ENCODE measurements at places on chromosomes 2 and 18. TPM values are rescaled to one million over a fixed set of nuclear protein-coding genes. Genes with fewer than 3 reads are reported as not detected.

- DNase-seq = no peak
Measured at GRCh38 chr2:4020649-4021048, 317.3 kb downstream of the DCDC2C start.

DNA sequence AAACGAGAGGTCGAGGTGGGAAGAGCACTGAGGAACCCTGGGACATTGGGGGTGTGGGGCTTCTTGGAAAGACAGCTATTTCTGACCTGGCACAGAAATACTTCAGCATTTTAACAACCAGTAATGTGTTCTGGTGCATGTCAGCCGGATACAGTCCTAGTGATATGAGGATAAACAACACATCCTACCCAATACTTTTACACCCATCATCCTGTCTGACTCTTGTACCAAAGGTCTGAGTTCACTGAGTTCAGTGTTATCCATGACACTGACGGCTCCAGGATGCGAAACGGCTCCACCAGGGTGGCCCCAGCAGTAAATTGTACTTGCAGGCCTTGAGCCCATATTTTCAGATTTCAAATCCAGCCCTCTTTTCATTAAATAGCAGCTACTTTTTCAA lies 65.9 kb upstream of the SH3BP4 start:
- DNase-seq = no peak

- DNase-seq = no peak
Measured at GRCh38 chr2:64514008-64514407, 10.1 kb upstream of the AFTPH start.

GRCh38 chr2:113118263-113118657 lies 9.1 kb upstream of the IL1RN start:
- no peak for DNase-seq

GRCh38 chr2:235027558-235028214 lies 75.9 kb downstream of the SH3BP4 start:
- no peak for DNase-seq

DNA sequence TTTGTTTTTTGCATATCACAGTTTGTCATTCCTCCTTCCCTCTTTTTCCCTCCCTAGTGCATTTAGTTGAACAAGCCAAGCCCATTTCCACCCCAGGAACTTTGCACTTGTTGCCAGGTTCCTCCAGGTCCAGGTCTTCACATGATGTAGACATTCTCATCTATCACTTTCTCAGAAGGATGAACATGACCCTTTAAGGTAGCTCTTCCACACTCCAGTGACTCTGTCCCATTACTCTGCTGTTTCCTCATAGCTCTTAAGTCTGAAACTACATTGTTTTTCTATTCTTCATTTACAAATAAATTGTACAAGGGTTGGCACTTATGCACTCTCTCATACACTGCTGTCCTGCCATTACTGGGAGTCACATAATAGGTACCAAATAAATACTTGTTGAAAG lies 6.1 kb downstream of the KYNU start:
- DNase-seq = no peak

- DNase-seq = no peak
Measured at GRCh38 chr2:55130849-55131248, 80.6 kb upstream of the RTN4 start.

DNA sequence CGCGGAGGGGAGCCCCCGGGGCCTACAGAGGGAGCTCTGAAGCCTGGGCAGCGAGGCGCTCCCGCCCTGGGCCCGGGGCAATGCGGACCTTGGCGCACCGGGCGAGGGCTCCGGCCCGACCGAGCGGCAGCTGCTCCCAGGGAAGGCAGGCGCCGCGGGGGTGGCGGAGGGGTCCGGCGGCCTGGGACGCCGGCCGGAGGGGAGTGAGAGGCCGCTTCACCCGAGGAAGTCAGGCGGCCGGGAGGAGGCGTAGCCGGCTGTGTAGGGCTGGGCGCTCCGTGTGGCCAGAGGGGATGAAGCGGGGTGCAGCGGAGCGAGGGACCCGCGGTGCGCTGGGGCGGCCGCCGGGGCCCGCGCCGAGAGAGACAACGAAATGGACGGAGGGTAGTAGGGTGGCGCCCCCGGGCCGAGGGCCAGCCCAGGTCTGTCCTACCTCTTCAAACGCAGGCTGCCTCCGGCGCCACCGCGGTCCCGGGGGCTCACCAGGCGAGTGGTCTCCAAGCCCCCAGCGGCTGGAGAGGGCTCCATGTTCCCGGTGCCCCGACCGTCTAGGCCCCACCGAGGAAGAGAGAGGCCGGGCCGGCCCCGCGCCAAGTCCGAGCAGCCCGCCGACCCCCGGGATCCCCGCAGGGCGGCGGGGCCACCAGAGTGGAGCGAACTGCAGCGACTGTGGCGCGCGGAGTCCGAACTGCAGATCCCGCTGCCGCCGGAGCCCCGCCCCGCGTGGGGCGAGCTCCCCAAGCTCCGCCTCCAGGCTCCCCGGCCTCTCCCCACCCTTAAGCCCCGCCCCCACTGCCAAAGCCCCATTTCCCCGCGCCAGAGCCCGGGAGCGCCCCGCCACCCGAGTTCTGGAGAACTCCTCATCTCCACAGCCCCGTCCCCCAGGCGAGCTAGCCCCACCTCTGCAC lies at the start of gene SLC30A3:
Gene SLC30A3, minus strand, starts transcription at position 669 of the 908 bp plus-strand sequence. Its CDS starts 141 bp downstream, at position 528.
- no peak for DNase-seq

- no peak for DNase-seq
Measured at GRCh38 chr2:119711352-119711751, 32.4 kb downstream of the TMEM177 start.

- no peak for DNase-seq
Measured at GRCh38 chr2:106184857-106185256, 9.2 kb downstream of the UXS1 start.

DNA sequence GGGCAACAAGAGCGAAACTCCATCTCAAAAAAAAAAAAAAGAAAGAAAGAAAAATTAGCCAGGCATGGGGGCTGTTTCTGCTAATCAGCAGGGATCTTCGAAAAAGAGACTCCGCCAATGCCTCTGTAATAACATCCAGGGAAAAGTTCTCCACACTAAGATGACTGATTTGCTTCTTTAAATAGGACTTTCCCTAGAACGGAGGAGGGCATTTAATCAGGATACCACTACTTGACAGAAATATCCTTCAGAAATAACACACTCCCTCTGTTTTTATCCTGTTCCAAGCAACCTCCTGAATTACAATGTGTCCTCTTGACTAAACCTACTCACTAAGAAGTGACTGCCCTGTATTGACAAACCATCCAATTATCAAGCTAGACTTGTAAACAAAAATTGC lies 21.7 kb downstream of the REV1 start:
- DNase-seq = no peak

DNA sequence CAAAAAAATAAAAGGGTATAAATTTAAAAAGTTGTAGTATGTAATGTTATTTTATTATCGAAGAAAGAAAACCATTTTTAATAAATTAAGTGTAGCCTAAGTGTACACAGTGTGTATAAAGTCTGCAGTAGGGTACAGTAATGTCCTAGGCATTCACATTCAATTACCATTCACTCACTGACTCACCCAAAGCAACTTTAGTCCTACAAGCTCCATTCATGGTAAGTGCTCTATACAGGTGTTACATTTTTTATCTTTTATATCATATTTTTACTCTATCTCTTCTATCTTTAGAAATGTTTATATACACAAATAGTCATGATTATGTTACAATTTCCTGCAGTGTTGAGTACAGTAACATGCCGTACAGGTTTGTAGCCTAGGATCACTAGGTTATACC lies 59.5 kb downstream of the RABL2A start:
- no peak for DNase-seq

GRCh38 chr18:3885209-3885792 lies 435.3 kb downstream of the TGIF1 start:
- DNase-seq = no peak

GRCh38 chr2:88022669-88022921 lies 6.2 kb upstream of the RNU2-63P start:
- DNase-seq = no peak

DNA sequence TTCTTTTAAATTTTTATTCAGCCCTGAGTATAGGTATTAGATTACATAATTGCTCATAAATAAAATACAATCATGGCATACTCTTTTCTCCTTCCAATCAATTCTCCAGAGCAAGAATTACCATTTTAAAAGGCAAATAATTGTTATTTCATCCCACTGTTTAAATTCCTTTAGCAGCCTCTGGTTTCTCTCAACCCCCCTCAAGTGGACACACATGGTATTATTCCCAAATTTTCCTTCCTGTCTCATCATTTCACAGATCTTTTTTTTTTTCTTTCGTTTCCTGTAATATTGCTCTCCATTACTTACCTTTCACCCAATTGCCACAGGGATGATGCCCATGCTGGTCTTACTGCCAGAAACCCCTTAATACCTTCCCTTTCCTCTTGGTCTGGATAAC lies 385.2 kb downstream of the RIT2 start:
- DNase-seq = no peak

DNA sequence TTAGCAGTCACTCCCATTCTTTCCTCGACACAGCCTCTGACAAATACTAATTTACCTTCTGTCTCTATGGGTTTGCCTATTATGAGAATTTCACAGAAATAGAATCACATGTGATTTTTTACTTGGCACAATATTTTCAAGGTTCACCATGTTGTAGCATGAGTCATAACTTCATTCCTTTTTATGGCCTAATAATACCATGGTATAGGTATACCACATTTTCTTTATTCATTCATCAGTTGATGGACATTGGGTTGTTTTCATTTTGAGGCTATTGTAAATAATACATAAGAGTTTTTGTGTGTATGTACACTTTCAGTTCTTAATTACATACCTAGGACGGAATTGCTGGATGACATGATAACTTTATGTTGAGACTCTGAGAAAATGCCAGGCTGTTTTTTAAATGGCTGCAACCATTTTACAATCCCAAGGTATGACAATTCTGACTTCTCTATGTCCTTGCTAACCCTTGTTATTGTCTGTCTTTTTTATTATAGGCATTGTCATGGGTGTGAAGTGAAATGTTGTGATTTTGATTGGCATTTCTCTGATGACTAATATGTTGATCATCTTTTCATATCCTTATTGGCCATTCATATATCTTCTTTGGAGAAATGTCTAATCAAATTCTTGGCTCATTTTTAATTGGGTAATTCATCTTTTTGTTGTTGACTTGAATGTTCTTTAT lies 87.9 kb downstream of the IRS1 start:
- DNase-seq = no peak

Gene ALK
- 0.55 TPM for polyA plus RNA-seq

Gene PLB1
- polyA plus RNA-seq = 1.2 TPM

Gene RAB31
- polyA plus RNA-seq = 29.4 TPM

Gene FMNL2
- 134 TPM for polyA plus RNA-seq

Gene PROM2
- polyA plus RNA-seq = 39.1 TPM

Gene CREG2
- polyA plus RNA-seq = 0.65 TPM

Gene ONECUT2
- 0.12 TPM for polyA plus RNA-seq

Measured in left kidney (tissue), 8 donors.